ENCODE measurements at places on chromosomes 12 and 14.

GRCh38 chr14:75773046-75773445, 112.0 kb downstream of the TTLL5 start:
- no peak for DNase-seq

DNA sequence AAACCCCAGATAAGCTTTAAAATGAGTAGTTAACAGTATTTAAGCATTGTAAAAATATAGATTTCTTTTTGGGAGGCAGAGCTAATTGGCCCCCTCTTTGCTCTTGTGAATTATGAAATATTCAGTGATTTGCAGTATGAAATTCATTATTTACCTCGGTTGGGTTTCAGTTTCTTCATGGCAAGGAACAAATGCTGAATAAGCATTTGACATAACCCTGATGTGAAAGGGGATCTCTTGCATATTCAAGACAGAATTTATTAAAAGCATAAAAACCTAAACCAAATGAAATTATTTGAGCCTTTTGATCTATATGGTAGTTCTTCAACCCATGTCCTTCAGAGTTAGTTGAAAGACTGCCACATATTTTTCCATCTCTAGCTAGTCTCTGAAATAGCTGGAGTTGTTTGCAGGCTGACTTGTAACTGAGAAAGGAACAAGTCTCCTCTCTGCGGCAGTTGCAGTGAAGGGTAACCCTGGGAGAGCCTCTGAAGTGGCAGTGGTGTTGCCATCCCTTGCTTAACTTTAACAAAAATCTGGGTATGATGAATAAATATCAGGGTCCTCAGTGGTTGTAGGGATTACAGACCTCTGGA, 690 bp downstream of the AKAP6 start:
- DNase-seq: no peak

- DNase-seq: no peak
These were observed 1.1 kb upstream of the GNB3 start for GRCh38 chr12:6839482-6840201.

GRCh38 chr12:53051881-53052412, 2.1 kb downstream of the TNS2 start:
- DNase-seq: no peak

- no peak for DNase-seq
These were observed 1.3 kb upstream of the PABPN1 start for GRCh38 chr14:23319746-23320583.

GRCh38 chr12:104704224-104704779, 247.6 kb downstream of the CHST11 start:
- no peak for DNase-seq

Data from neural crest cell (in vitro differentiated cells).